ENCODE measurements at places on chromosomes 13 and 19. TPM values are rescaled to one million over a fixed set of nuclear protein-coding genes. Genes with fewer than 3 reads are reported as not detected.

The EMC10 gene
- total RNA-seq: 110 TPM

The GSX1 gene
- not detected for total RNA-seq

The SCN1B gene
- total RNA-seq: 31.6 TPM

The MCEMP1 gene
- not detected for total RNA-seq

The GPR12 gene
- not detected for total RNA-seq

The SIGLEC12 gene
- total RNA-seq: not detected

The CEACAM21 gene
- total RNA-seq: not detected

The NECTIN2 gene
- 153 TPM for total RNA-seq

The NFKBIB gene
- total RNA-seq: 18.0 TPM

The DCLK1 gene
- 10.0 TPM for total RNA-seq

The STOML3 gene
- total RNA-seq: not detected

The RFXANK gene
- total RNA-seq: 49.9 TPM
